ENCODE measurements at places on chromosomes 1 and 21.

GRCh38 chr1:3472088-3472850 is 17.8 kb downstream of the ARHGEF16 start:
- DNase-seq, result no peak

- DNase-seq, result no peak
These were observed 36.8 kb upstream of the LAMC2 start for GRCh38 chr1:183149273-183149672.

- peak; percentile 49 for DNase-seq
These were observed 273.8 kb downstream of the KCNJ6 start for GRCh38 chr21:37642493-37642892.

DNA sequence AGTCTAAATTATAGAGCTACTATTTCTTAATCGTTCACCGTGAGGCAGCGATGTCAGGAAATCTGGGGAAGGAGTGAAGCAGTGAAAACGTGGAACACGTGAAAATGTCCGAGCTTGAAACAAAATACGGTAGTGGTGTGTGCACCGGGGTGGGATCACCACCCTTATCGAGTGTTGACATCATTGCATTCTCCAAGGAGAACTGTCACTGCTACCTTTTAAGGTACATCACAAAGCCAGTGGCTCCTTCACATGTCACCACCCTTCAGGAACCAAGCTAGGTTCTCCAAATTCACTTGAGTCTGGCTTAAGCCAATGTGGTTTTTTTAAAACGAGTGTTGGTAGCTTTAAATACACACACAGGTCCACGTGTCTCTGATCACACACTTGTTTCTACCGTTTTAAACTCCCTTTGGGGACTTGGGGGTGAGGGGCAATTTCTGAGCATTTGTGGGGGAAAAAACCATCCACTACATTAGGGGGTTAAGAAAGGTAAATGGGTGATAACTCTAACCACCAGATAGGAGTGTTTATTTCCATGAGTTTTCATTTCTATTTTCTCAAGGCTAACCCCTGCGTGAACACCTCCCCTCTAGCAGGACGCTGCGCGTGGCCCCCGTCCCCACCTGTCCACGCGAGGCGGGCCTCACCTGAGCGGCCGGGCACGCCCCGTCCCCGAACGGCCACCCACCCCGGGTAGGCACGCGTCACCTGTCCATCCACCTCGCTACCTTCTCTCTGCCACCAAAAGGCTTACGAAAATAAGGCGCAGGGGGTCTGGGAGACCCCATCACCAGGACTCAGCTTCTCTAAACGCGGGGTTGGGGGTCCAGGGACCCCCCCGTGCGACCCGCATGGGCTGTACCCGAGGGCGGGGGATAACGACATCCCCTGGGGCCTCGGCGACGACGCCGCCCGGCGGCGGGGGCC is 978 bp downstream of the PRDM15 start:
- peak; percentile 67 for DNase-seq

- no peak for DNase-seq
These were observed 34.8 kb downstream of the WDR4 start for GRCh38 chr21:42844411-42845113.

- no peak for DNase-seq
These were observed 44.5 kb downstream of the B3GALT5 start for GRCh38 chr21:39657091-39657689.

- DNase-seq, result no peak
These were observed 141.7 kb downstream of the GALNT2 start for GRCh38 chr1:230208619-230209261.

GRCh38 chr21:29136033-29136432 is 5.6 kb downstream of the MAP3K7CL start:
- no peak for DNase-seq

GRCh38 chr1:10431070-10431730 is 967 bp downstream of the CENPS start:
- peak; percentile 53 for DNase-seq

DNA sequence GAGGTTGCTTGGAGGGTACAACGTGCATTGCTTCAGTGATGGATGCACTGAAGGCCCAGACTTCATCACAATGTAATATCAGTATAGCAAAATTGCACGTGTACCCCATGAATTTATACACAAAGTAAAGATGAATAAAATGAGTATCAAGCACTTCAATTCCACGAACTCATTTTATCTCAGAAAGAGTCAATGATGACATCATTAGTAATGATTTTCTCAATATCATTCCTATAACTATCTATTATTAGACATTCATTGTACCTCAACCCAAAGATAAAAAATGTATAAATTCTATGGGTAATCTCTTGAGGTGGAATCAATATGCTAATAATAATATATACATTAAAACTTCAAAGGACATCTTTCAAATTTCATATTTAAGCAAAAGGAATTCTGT is 208.4 kb downstream of the COL11A1 start:
- no peak for DNase-seq

DNA sequence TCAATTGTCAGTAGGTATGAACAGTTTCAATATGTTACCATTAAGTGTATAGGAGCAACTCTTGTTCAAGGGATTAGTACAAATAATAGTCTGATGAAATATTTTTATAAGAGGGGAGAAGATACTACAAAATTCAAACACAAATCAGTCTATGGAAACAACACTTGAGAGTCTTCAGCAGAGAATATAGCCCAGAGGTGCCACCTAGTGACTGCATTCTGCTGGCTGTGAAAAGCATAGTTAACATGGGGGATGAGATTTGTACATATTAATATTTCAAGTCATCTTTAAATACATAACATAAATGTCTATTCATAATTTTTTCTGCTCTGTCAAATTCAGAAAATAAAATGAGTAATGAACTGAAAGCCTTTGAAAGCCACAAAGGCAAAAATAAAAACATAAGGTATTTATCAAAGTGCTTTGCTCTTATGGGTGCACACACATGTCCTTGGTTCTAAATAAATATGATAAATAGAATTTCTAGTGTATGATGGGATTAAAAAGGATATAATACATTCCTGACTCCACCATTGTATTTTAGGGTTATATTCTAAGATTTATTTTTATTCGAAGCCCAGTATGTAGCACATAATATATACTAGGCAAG is 440.9 kb upstream of the ZRANB2 start:
- peak; percentile 15 for DNase-seq

DNA sequence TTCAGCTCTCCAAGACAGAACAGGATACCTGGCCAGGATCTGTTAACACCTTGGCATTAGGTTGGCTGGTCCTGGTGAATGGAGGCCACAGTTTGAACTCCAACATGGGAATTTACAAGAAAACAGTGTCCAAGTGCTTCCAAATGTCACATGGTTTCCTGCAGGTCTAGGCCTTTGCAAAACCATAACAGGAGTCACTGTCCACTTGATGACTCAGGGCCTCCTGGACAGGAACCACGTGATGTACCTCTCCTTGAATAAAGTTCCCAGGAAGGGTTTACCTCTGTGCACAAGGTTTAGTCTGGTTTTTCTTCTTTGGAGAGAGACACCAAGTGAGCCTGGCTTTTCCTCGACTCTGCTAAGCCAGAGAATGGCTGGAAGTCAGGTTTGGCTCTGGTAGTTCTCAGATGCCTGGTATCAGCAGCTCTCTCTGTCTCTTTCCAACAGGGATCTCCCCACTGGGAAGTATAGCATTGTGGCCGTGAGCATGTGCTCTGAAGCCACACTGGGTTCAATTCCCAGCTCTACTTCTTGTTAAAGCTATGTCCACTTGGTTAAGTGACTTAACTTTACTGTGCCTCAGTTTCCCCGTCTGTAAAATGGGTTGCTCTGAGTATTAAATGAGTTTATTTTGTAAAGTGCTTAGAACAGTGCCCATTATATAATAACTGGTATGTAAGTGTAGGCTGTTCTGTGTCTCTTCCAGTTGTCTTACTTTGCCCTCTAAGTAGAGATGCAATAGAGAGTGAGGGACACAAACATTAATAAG is 27.3 kb upstream of the TMEM61 start:
- no peak for DNase-seq

- DNase-seq, result no peak
These were observed 170.5 kb downstream of the PTPRU start for GRCh38 chr1:29406814-29407213.

DNA sequence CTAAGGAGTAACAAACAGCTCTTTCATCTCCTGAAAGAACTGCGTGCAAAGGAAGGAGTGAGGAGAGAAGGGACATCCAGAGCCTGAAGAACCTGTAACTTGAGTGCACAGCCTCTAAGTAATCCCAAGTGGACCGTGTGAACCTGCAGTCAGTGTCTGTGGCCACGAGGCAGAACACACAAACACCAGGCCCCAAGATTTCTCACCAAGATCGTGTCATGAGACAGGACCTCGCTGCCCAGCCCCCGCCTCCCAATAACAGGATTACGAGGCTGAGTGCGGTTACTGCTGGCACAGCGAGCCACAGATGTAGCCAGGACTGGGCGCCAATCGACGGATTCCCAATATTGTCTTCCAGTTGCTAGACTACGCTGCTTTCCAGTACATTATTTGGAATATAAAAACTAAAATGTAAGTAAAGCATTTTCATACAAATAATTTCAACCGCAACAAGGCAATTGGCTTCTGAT is 101.3 kb upstream of the SLC25A33 start:
- no peak for DNase-seq

Data from RPMI8226 (cell line).